PC-3 (cell line): ENCODE measurements at places on chromosomes 1 and 21. TPM values are rescaled to one million over a fixed set of nuclear protein-coding genes. Genes with fewer than 3 reads are reported as not detected.
A peak's percentile ranks its signal among the peaks of the same experiment; 100 is the strongest.

DNA sequence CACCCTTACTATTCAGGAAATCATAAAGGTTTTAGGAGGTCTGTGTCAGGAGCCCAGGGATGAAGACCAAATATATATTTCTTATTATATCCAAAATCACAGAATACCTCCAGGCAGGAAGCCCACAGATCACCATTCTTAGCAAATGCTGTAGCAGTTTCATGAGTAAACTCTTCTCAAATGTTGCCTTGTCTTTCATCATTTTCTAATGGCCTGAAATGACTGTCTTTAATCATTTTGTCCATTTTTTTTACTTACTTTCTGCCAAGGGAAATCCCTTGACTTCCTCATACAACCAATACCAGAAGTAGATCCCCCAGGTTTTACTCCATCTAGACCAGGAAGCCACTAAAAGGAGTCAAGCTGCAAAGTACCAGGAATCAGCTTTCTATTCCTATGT, 32.4 kb downstream of the PSMG1 start:
- no peak for DNase-seq

DNA sequence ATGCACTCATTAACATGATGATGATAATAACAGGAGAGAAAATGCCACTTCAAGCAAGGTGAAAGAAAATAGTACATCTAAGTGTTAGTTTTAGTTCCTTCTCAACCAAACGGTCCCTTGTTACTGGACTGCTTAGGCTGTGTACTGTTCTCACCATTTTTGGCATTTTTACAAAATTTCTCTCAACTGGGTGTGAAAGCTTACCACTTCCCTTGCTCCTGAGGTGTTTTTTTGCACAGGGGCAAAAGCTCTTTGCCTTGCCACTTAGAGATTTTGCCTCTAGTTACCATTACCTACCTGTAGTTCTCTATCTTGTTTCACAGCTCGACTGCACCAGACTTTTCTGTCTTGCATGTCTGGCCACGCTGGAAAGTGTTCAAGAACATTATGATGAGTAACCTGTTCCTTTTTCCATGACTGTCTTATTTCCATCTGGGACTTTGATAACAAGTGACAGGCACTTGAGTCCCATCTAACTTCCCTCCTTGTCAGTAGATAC, 10.7 kb downstream of the NEK7 start:
- peak; percentile 7 for DNase-seq

GRCh38 chr1:237684236-237684635, 206.5 kb downstream of the ZP4 start:
- DNase-seq = peak; percentile 24

DNA sequence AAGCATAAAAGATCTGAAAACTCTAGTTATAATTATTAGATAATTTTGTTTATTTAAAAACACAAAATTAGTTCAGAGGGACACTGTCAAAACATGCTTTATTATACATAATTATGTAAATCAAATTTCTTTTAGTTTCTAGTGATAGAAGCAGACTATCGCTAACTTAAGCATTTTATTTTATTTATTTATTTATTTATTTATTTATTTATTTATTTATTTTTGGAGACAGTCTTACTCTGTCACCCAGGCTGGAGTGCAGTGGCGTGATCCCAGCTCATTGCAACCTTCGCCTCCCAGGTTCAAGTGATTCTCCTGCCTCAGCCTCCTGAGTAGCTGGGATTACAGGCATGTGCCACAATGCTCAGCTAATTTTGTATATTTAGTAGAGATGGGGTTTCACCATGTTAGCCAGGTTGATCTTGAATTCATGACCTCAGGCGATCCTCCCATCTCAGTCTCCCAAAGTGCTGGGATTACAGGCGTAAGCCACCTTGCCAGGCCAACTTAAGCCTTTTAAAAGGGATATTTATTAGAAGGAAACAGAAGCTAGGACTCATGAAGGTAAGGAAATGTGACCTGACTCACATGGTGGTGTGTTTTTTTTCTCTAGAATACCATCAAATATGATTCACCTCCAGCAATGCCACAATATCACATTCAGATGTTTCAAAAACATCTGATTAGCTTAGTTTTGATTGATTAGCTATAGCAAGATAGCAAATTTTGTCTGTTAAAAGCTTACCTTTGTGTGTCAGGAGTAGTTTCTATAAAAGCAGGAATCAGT, 1357.4 kb upstream of the ADGRL4 start:
- DNase-seq = peak; percentile 4

GRCh38 chr21:45184869-45185268, 102.8 kb downstream of the POFUT2 start:
- DNase-seq = no peak

GRCh38 chr1:220880726-220881506, 1.7 kb downstream of the HLX start:
- DNase-seq = peak; percentile 26

DNA sequence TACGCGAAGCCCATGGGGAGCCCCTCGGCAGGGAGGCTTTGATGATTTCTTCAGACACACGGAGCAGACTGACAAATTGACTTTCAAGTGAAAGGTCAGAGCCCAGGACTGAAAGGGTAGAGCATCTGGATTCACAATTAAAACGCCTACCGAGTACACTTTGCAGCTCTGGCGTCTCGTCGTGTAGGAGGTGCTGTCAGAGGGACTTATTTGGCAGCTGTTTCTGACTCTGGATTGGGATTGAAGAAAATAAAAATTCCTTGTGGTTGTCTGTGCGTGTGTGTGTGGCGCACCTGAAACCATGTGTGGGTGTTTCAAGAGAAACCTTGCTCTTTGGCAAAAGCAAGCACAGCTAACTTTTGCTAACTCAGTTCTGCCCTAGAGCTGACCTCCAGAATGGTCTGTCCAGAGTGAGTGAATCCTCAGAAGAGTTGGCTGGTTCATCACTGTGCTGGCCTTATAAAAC, 348.7 kb downstream of the HLX start:
- DNase-seq = no peak

DNA sequence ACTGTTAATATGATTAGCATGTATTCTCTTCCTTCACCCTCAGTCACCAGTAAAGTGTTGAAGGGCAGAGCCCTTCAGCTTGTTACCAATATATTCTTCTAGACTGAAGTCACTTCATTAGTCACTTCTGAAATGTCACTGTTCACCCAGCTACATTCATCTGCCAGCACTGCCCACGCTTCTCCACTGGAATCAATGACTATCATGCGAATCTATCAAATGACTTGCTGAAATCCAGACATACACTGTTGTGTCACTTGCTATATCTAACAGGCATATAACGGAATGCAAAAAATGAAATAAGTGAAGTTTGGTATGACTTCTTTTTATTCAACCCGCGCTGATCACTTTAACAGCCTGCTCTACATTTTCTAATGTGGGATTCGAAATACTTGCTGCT, 16.1 kb downstream of the FH start:
- no peak for DNase-seq

DNA sequence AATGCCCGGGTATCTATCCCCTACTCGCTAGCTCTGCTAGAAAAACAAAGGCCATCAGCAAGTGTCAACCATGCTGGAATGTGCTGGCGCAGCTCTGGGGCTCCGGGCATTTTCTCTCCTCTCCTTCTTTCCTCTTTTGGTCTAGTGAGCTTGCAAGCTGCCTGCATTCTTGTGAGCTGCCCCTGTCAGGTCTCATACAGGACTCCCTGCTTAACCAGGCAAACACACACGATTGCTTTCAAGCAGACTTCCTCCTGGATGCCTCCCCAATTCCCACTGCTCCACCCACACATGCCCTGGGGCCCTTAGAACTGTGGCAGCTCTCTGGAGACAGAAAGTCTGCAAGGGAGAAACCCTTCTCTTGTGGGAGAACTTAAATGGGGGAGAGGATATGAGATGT, 35.7 kb upstream of the SUCO start:
- peak; percentile 78 for DNase-seq

- peak; percentile 76 for DNase-seq
These were observed 132.2 kb downstream of the GLUL start for GRCh38 chr1:182259229-182259872.

DNA sequence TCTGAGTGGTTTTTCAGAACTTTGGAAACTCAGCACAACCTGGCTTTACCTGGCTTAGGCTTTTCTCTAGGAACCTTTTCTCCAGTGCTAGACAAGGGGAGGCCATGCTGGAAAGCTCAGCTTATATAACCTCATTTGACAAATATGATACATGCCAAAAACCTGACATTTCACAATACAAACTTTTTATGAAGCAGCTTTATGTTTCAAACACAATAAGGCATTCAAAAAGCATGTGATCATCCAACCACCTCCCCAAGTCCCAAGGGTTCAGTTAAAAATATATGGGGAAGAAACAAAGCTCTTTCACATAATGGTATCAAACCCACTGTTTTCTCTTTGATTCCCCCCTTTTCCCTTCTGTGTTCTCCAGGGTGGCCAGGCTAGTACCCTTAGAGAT, 63.7 kb downstream of the ZC3H11B start:
- peak; percentile 47 for DNase-seq

- peak; percentile 99 for DNase-seq
These were observed 5.5 kb upstream of the RNF223 start for GRCh38 chr1:1079408-1080121.

- DNase-seq = peak; percentile 70
These were observed 8.7 kb upstream of the SLC2A5 start for GRCh38 chr1:9078015-9078751.

DNA sequence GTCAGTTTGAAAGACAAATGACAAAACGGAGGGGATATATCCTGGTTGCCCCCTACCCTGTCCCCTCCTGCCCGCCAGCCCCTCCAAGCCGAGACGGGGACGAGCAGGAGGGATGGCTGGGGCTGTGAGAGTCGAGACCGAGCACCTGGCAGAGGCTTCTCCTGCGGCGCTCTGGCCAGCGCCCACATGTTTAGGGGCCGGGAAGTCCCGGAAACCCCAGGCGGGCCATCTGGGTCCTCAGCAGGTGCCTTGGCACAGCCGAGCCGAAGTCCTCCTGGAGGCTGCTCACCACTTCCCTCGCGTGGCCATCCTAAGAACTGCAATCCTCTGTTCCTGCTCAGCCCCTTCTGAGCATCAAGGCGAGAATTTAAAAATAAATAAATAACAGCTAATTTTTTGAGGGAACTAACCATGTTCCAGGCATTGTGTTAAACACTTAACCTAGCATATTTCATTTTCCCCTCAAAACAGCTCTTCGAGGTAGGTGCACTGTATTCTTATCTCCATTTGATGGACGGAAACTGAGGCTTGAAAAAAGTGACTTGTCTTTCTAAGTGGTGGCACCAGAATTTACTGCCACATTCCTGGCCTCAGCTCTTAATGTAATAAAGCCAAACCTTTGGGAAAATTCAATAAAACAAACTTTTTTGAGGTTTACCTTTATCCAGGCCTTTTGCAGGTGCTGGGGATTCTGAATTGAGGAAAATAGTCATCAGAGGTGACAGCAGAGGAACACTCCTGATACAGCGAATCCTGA, 3.5 kb upstream of the RIMS3 start:
- peak; percentile 85 for DNase-seq

- no peak for DNase-seq
These were observed 10.9 kb upstream of the BARHL2 start for GRCh38 chr1:90727917-90728501.

- DNase-seq = no peak
These were observed 247.6 kb downstream of the KCNJ6 start for GRCh38 chr21:37668462-37669239.

The COL9A2 gene
- 4.4 and 7.0 TPM in 2 replicates for total RNA-seq

The TLR5 gene
- total RNA-seq = 0.46 and 1.2 TPM in 2 replicates

The GBP3 gene
- 23.3 and 24.9 TPM in 2 replicates for total RNA-seq

The CTSE gene
- 0.51 TPM in 1 of 2 replicates, not detected in the other for total RNA-seq

The SLAMF9 gene
- total RNA-seq = 5.9 and 8.7 TPM in 2 replicates

The DPT gene
- not detected in 2 replicates for total RNA-seq

The EVA1C gene
- 16.1 and 17.5 TPM in 2 replicates for total RNA-seq

The ANKRD65 gene
- 0.18 and 1.1 TPM in 2 replicates for total RNA-seq

The CGN gene
- total RNA-seq = 13.3 and 20.1 TPM in 2 replicates

The TAS1R1 gene
- not detected in 2 replicates for total RNA-seq
